ENCODE measurements at places on chromosomes 2 and 18. TPM values are rescaled to one million over a fixed set of nuclear protein-coding genes. Genes with fewer than 3 reads are reported as not detected.

The TMEM163 gene
- 36.1 TPM for total RNA-seq

The DNAH6 gene
- total RNA-seq, result 0.46 TPM

The BIN1 gene
- total RNA-seq, result 131 TPM

The CGREF1 gene
- total RNA-seq, result 1.1 TPM

The PTCD3 gene
- total RNA-seq, result 64.0 TPM

The PLGLB1 gene
- total RNA-seq, result 6.3 TPM

The PPP1R1C gene
- 8.8 TPM for total RNA-seq

The RUFY4 gene
- 0.17 TPM for total RNA-seq

The DES gene
- 3,602 TPM for total RNA-seq

The RBM44 gene
- total RNA-seq, result 0.55 TPM

The NDUFS1 gene
- total RNA-seq, result 89.4 TPM

- DNase-seq, result no peak
Observed at GRCh38 chr2:162254236-162254871, 11.1 kb upstream of the FAP start.

- DNase-seq, result no peak
Observed at GRCh38 chr2:67159929-67160328, 237.2 kb upstream of the ETAA1 start.

DNA sequence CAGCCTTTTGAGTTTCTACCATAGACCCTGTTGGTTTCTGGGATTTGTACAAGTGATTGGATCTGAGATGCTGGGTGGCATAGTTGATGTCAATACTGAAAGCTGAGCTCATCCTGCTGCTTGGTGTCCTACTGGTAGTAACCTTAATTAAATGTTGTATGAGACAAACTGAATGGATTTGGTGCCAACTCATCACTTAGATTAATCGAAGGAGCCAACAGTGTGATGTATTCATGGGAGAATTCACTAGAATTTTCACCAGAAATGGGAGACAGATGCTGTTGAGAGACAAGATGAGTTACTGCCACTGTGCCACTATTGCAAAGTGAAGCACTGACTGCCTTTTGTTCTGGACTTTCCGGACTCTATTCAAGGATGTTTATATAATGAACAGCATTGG is 158.5 kb downstream of the THADA start:
- no peak for DNase-seq

- DNase-seq, result no peak
Observed at GRCh38 chr2:221527776-221528309, 44.3 kb downstream of the EPHA4 start.

GRCh38 chr18:9743200-9744016 is 35.3 kb downstream of the RAB31 start:
- DNase-seq, result no peak

GRCh38 chr2:173118395-173118794 is 42.7 kb downstream of the MAP3K20 start:
- no peak for DNase-seq
